ENCODE measurements at places on chromosomes 4 and X. TPM values are rescaled to one million over a fixed set of nuclear protein-coding genes. Genes with fewer than 3 reads are reported as not detected.

HDX gene
- polyA plus RNA-seq = 2.5 TPM

GPR78 gene
- not detected for polyA plus RNA-seq

TMPRSS11B gene
- polyA plus RNA-seq = not detected

SMARCA1 gene
- 7.8 TPM for polyA plus RNA-seq

SLC39A8 gene
- polyA plus RNA-seq = 15.0 TPM

DNA sequence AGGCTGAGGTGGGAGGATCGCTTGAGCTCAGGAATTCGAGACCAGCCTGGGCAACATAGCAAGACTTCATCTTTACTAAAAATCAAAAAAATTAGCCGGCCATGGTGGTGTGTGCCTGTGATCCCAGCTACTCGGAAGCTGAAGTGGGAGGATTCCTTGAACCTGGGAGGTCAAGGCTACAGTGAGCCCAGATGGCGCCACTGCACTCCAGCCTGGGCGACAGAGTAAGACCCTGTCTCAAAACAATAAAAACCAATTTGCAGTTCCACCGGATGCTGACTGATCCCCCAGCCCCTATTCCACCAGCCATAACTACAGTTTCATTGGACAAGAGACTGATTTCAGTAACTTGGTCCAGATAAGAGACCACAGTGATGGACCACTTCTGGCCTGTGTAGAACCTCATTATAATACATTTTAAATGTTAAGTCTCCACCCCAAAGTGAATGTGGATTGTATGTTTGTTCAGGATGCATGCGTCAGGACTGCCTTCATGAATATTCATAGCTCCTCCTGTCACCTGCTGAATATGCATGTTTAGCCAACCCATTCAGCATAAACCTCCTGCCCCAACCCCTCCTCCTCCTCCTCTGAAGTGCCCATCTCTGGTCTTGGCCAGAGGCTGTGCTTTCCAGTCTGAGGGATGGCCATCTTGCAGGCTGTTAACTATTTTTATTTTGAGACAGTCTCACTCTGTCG lies 2.3 kb upstream of the SLBP start:
- no peak for DNase-seq

DNA sequence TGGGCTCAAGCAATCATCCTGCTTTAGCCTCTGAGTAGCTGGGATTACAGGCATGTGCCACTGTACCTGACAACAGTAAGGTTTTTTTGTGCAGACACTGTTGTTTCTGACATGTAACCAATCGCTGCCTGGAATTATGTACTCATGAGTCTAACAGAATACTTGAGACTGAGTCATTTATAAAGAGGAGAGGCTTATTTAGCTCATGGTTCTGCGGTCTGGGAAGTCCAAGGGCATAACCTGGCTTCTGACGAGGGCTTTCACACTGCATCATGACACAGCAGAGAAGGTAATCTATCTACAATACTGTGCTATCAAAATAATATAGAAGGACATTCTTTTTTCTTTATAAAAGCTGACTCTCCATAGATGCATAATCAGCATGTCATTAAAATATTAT lies 115.5 kb upstream of the STOX2 start:
- no peak for DNase-seq

ATP2B3 gene
- polyA plus RNA-seq = not detected

GRCh38 chrX:3184176-3184930 lies 143.1 kb downstream of the ARSF start:
- DNase-seq = no peak

GRCh38 chr4:88911246-88912212 lies 145.5 kb downstream of the FAM13A start:
- no peak for DNase-seq

DNA sequence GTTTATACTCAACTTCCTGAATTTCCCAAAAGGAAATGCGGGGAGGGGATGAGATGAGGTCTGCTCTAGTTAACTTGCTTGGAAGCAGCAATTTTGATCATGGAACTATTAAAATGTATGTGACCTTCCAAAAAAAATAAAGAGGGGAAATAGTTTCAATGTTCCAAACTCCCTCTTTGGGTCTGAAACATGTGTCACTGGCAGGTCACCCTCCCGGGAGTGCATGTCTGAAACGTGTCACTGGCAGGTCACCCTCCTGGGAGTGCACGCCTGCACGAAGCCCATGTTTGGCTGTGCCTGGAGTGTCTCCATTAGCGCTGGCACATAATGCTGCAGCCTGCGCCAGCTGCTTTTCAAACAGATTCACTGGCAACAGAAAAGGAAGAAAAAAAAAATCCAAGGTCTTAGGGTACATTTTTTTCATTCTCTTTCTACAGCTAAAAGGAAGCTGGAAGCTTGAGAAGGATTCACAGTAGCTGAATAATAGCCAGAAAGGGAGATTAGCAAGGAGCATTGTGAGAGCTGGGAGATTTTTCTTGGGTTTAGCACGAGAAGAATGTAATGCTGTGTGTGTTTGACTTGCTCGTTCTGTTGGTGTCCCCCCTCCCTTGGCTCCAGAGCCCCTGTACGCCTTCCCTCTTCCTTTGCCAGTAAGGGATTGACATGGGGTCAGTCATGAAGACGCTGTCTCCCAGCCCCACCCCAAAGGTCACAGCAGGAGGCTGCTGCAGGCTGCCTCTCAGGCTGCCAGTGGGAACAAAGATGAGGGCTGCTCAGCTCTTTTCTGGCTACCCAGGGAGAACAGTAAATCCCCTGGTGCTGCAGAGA lies 39.2 kb upstream of the TLR3 start:
- DNase-seq = peak; percentile 24

- DNase-seq = peak; percentile 96
These were observed 42.4 kb downstream of the SLC7A11 start for GRCh38 chr4:138199568-138200235.

SPIN2A gene
- not detected for polyA plus RNA-seq

DNA sequence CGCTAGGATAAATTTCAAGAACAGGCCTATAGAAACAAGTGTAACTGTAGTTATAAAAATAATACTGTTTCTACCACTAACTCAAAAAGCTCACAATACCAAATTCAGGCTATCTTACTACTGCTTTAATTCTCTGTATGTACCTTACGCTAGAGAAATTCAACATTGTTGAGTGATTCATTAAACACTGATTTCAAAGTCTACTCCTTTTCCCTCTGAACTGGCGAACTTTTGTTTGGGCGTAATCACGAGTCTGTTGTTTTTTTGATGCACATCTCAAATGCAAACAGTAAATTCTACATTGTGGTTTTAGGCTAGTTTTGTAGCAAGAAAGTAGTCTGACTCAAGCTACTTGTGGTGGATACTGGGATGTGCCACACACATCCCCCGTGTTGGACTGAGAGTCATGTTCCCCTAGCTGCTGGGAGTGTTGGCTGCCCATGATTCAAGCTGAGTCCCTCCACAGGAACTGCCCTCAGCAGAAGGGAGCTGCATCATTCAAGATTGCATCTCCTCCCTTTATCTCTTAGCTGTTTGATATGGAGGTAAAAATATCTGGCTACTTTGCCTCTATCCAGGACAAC lies 406.1 kb downstream of the RAPGEF2 start:
- DNase-seq = no peak

DNA sequence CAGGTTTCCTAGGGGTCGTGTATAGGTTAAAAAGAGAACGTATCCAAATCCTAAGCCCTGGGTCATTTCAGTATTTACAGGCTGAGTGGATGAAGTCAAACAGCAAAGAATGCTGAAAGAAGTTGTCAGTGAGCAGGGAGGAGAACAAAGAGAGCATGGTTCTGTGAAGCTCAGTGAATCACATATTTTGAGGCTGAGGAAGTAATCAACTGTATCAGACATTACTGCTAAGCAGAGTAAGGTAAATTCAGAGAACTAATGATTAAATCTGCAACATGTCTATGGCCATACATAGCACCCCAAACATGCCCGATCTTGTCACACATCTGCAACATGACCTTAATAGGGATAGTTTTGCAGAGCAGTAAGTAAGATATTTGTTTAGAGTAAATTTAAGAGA lies 1130.3 kb downstream of the RAPGEF2 start:
- no peak for DNase-seq

GRCh38 chr4:74166818-74167217 lies 8.9 kb downstream of the MTHFD2L start:
- no peak for DNase-seq

- DNase-seq = no peak
These were observed at the start of the genes CSAG1 and MAGEA12 for GRCh38 chrX:152733261-152733975. Gene CSAG1 (minus strand): TSS chrX:152733721. CDS start chrX:152732460, 1,261 bp downstream. Gene MAGEA12 (plus strand): TSS chrX:152733757. CDS start chrX:152736162, 2,405 bp downstream.

CCDC160 gene
- polyA plus RNA-seq = not detected

SLC25A14 gene
- 7.3 TPM for polyA plus RNA-seq

DNA sequence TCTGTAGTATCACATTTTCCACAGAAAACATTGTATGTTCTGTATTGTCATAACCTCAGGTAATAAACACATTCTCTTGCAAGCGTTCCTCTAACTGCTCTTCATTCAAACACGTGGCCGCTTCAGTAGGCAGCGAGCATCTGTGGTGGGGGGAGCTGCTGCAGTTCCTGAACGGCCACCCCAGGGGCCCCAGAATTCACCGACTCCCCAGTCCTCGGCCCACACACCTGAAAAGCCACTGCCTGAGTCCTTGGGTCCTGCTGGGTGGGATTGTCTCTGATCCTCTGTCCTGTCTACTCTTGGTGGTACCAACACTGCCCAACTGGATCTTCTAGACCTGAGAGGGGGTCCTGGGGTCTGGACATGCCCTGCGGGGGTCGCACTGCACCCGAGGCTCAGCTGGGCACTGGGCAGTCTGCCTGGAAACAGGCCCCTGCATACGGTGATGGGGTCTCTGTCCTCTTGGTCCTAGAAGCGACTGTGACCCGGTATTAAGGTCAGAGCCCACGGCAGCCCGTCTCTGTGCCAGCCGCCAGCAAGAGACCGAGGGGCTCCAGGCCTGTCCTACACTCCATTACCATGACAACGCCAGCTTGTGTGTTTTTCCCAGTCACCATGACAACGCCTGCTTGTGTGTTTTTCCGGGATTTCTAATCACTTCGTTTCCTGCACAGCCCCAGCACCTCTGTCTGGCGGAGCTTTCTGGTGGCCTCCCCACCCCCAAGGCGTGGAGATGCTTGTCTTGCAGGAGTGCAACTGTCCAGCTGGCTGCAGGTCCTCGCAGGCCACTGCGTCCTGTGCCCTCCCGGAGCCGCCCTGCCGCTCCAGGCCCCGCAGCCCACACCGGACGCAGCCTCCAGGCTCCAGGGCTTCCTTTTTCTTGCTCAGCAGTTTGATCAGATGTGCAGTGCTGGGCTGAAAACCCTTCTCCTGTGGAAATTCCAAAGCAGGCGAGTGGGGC lies 16.0 kb downstream of the CTBP1 start:
- no peak for DNase-seq

GRCh38 chr4:109126856-109127255 lies 175.6 kb downstream of the COL25A1 start:
- DNase-seq = no peak

DNA sequence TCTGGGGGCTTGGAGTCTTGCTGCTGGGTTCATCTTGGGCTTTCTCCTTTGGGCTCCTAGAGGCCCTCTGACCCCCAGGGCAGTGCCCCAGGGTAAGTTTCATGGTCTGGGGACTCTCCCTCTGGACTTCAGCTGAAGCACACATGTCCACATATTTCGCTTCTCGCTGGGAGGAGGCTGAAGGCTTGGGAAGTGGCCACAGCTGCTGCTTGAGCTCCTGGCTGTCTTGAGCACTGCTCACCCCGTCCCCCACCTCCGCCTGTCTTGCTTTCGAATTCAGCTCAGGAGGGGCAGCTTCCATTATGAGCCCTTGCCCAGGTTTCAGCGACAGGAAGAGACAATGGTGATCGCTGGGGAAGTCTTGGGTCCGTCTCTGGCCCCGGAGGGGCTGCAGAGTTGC lies 3.7 kb downstream of the C4orf54 start:
- no peak for DNase-seq

STK32B gene
- 0.75 TPM for polyA plus RNA-seq

GRCh38 chr4:99062120-99062519 lies 26.5 kb downstream of the ADH5 start:
- DNase-seq = no peak

- DNase-seq = no peak
These were observed 33.7 kb downstream of the CLOCK start for GRCh38 chr4:55512922-55513571.

- no peak for DNase-seq
These were observed 28.5 kb upstream of the CRMP1 start for GRCh38 chr4:5921101-5921980.
